ENCODE measurements at places on chromosomes 4 and X.

GRCh38 chrX:29826742-29827141, 388.6 kb upstream of the MAGEB2 start:
- DNase-seq: no peak

DNA sequence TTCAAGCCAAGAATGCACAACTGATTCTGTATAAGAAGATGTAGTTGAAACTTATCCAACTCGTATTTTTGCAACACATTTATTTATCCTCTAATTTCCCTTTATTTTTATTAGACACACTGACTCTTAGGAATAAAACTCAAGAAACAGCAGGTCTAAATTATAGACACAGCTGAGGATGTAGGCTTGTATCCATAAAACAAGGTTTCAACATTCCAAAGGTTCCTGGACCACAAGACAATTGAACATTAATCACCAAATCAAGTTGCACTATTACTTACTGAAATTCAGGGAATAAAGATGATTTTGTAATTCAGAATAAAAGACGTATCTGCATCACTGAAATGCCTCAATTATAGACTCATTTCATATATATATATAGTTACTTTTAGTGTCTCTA, 683.5 kb upstream of the GRIA3 start:
- no peak for DNase-seq

DNA sequence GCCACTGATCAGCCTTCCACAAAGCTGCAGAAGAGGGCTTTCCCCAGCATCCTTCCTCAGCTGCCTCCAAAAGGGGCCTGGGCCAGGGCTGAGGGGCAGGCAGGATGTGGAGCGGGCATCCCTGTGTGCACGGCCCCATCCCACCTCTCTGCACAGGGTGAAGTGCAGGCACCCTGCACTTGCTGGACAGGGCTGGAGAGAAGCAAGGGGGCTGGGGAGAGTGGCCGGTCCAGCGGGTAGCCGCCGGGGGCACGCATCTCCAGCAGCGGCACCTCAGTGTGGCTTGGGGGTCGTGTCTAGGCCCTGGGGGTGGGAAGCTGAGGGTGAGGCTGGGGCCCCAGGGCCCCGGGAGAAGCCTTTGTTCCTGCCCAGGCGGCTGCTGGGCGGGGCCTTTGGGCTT, 3.0 kb downstream of the AVPR2 start:
- DNase-seq: no peak

DNA sequence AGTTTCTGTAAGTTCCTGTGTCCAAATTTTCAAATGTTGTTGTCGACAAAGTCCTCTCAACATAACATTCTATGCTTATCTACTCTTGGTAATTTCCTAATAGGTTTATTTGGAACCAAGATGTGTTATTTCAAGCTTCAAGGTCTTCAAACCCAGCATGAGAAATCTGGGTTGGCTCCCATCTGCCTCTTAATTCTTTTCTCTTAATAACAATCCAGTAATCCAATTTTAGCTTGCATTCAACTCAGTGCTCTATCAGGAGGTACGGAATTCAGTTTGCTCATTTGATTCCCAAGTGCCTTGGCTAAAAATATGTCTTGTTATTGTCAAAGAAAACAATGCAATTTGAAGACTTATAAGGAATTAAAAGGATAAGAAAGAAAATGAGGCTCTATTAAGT, 235.5 kb upstream of the MID1 start:
- no peak for DNase-seq

GRCh38 chr4:108370291-108371141, 201.8 kb upstream of the LEF1 start:
- no peak for DNase-seq

GRCh38 chr4:10053635-10054453, 32.5 kb upstream of the SLC2A9 start:
- DNase-seq: no peak

DNA sequence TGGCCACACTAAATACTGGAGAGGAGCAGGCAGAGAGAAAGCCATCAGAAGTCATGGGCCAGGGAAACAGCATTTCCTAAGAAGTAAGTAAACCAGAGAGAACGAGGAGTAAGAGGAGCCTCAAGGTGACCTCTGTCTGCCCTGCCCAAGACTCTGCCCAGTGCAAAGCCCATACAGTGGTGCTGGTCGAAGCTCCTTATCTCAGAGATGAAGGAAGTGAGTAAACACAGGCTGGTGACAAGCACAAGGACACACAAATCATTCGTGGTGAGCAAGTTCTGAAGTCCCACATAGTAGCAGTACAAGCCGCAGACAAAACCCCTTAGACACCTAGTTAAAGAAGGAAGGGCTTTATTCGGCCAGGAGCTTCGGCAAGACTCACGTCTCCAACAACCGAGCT, 62.7 kb downstream of the DCTD start:
- no peak for DNase-seq

DNA sequence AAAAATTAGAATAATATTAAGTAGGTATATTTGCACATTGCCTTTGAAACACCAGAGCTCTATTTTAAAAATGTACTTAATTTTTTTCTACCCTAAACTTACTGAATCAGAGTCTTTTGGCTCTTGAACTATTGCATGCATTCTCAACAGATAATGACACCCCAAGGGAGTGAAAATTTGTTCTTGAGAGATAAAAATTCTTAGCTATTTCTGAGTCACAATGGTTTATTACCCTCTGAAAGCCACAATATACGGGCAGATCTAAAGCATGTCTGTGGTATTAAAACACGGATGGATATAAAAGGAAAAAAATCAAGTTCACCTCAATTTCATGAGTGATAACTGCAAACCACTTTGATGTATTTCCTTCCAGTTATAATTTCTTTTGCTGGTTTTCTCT, 636.3 kb upstream of the FTHL17 start:
- DNase-seq: no peak

- DNase-seq: no peak
Measured at GRCh38 chr4:122705009-122705408, 27.5 kb upstream of the BBS12 start.

- no peak for DNase-seq
Measured at GRCh38 chr4:18025288-18025687, 3.7 kb upstream of the LCORL start.

DNA sequence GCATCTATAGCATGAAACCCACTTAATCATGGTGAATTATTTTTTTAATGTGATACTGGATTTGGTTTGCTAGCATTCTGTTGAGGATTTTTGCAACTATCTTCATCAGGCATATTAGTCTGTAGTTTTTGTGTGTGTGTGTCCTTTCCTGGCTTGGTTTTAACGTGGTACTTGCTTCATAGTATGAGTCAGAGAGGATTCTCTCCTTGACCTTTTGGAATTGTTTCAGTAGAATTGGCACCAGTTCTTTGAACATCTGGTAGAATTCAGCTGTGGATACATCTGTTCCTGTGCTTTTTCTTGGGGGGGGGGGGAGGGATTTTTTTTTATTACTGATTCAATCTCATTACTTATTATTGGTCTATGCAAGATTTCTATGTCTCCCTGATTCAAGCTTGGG, 232.0 kb upstream of the KLF8 start:
- no peak for DNase-seq

DNA sequence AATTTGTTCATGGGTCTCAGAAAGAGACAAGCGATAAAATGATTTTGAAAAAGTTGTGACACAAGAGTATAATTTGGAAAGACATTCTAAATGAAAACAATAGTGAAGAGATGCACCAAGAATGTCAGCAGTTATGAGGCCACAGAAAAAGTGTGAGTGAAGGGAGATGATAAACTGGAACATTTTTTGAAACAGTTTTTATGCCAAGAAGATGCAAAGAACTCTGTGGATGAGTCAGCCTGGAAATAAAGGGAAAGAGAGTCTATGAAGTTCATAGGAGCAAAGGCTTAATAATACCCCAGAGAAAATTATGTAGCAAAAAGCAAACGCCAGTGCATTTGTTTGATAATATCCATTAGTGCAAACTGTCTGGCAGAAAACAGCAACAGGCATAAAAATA, 188.4 kb upstream of the TBC1D9 start:
- no peak for DNase-seq

DNA sequence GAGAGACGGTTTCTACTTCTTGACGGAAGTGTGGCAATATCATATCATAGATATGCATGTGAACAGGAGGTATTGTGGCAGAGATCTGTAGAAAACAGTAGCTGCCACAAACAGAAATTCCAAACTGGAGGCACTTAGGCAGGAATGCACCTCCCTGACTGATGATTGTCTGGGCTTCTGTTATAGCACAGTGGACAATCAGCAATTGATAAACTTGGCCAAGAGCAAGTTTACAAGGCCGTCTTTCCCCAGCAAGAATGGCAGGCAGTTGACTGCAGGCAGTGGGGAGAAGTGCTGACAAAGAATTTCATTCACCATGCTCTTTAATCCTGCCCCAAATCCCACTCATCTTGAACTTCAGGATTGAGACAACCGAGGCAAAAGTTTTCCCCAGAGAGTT, 114.4 kb upstream of the STOX2 start:
- no peak for DNase-seq

Measured in stimulated activated CD4-positive, alpha-beta T cell treated with anti-CD3 and anti-CD28 coated beads, Interleukin-15, amount 100 ng/mL, for 1 hour (primary cell).